ENCODE measurements at places on chromosomes 5 and 9.

GRCh38 chr9:125447202-125447802 is 185.7 kb downstream of the GAPVD1 start:
- DNase-seq, result no peak

GRCh38 chr5:152271420-152271819 is 133.7 kb downstream of the NMUR2 start:
- peak; percentile 35 for DNase-seq

- DNase-seq, result no peak
Measured at GRCh38 chr5:98750693-98751092, 22.8 kb upstream of the RGMB start.

DNA sequence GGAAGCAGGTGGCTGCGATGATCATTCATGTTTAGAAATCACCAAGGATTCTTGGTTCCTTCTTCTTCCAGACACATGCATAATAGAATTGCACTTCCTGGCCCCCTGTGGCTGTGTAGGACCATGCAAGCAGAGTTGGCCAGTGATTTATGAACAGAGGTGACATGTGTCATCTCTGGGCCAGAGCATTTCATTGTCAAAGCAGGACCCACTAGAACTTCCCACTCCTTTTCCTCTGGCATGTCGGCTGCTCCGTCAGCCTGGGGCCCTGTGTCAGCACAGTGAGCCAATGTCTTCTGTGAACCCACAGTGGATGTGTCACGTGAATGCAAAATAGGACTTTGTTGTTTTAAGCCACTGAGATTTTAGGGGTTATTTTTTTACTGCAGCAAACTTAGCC is 59.2 kb downstream of the HSD17B3 start:
- DNase-seq, result no peak

- DNase-seq, result no peak
Measured at GRCh38 chr9:136229096-136230065, 16.2 kb downstream of the QSOX2 start.

GRCh38 chr9:37902796-37903646 is 906 bp downstream of the SLC25A51 start:
- DNase-seq, result no peak

- DNase-seq, result no peak
Measured at GRCh38 chr9:88164850-88165249, 26.6 kb upstream of the SPATA31C2 start.

- DNase-seq, result no peak
Measured at GRCh38 chr5:132100672-132101261, 27.2 kb downstream of the CSF2 start.

- no peak for DNase-seq
Measured at GRCh38 chr5:133945568-133945967, 22.9 kb downstream of the C5orf15 start.

DNA sequence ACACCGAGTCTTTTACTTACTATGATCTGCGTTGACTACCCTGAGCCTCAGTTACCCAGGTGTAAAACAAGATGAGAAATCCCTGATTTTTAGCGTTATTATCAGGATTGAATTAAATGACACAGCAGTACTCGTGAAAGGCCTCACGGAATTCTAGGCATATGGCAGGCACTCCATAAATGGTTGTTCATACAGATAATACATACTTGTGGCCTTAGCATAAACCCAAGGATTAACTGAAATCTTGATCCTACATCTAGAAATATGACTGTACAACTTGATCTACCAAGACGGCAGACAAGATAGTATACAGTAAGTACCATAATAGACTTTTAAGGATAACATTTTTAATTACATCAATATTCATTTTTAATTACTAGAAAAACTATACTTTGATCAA is 409.8 kb downstream of the BNC2 start:
- DNase-seq, result no peak

DNA sequence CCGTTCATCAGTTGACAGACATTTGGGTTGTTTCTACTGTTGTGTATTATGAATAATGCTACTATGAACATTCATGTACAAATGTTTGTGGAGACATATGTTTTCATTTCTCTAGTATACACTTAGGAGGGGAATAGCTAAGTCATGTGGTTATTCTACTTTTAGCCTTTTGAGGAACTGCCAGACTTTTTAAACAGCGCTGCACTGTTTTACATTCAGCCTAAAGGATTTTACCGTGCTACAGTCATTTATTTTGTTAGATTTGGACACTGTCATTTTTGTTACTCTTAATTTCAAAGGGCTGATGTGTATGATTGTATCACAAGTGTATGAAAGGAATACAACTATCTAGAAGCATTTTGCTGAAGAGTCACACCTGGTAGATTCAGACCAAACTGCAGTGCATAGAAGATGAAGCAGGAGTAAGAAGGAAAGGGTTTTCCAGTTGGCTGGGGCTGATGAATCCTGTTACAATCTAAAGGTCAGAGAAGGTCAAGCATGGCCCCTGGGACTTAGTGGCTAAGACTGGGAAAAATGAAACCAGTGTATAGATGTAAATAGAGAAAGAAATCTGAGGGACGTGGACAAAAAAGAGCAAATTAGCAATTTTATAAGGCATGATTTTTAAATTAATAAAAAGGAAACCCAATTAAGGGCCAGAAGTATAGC is 509.7 kb downstream of the PSAT1 start:
- DNase-seq, result no peak

- no peak for DNase-seq
Measured at GRCh38 chr9:130685104-130685503, 8.5 kb upstream of the EXOSC2 start.

DNA sequence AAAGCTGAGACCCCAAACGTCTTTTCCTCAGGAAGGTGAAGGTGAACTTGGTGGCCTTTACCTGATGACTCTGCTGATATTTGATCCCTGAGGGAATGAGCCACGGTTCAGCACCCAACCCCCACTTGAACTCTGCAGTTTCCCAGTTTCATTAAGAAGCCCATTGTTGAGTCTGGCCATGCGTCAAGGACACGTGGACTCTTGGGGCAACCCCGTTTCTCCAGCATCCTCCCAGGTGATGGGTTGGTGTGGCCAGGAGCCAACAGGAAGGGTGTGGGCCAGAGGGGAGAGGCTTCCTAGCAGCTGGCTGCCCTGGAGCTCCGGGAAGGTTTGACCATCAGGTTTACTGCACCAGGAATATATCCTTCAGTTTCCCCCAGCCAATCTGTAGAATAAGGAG is 59.5 kb upstream of the GNE start:
- DNase-seq, result no peak

DNA sequence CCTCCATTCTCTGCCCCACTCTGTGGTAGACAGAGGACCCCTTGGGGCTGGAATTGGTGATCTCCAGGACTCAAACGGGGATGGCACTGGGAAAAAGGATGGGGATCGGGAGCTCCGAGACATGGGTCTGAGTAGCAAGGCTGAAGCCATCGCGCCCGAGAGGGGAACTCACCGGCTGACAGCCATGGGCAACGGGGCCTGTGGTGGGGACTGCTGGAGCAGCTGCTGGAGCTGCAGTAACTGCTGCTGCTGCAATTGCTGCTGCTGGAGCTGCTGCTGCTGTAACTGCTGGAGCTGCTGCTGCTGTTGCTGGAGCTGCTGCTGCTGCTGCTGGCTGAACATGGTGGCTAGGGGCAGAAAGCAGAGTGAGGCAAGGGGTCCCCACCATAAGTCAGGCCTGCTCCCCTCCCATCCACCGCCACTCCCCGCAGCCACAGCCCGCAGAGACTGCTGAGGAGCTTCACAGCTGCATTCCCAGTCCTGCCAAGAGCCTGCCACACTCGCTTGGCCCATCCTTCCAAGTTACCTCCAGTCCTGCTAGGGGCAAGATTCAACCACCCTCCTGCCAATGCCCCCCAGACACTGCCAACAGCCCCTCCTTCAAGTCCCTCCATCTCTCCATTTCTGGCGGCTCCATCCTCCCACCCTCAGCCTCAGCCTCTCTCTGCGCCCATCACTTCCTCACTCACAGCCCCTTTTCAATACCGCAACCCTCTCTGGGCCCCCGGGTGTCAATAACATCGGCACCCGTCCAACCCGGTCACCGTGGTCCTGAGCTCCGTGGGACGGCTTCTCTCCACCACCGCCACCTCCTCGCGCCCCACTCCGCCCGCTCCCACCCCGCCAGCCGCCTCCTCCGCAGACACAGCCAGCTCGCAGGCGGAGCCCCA is 611 bp downstream of the CIZ1 start:
- no peak for DNase-seq

DNA sequence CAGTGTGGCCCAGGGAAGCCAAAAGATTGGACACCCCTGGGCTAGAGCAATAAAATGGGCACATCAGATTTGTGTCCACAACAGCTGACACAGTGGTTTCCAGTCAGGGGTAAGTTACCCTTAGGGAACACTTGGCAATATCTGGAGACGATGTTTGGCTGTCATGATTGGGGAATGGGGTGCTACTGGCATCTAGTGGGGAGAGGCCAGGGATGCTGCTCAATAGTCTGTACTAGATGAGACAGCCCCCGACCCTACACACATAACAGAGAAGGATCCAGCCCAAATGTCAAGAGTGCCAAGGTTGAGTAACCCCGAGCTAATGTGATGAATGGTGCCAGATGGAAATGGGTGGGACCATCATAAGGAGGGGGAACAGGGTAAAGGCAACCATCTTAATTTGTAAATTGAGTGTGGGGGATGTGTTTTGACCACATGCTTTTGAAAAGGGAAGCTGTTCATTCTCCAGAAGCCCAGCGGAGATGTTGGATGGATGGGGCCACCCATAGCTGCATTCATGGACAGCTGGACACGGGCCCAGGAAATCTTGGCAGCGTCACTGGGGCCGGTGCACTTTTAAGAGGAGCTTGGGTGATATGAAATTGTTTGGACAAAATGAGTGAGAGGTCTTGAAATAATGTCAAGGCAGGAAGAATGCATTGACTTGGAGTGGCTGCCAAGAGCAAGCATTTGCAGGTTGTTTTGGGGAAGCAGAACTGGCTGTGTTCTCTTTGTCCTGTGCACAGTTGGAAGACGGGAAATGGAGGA is 33.4 kb downstream of the SYK start:
- DNase-seq, result peak; percentile 70

- no peak for DNase-seq
Measured at GRCh38 chr5:57853929-57854697, 371.5 kb upstream of the ACTBL2 start.

GRCh38 chr5:64883912-64884311 is 115.2 kb downstream of the CWC27 start:
- DNase-seq, result no peak

DNA sequence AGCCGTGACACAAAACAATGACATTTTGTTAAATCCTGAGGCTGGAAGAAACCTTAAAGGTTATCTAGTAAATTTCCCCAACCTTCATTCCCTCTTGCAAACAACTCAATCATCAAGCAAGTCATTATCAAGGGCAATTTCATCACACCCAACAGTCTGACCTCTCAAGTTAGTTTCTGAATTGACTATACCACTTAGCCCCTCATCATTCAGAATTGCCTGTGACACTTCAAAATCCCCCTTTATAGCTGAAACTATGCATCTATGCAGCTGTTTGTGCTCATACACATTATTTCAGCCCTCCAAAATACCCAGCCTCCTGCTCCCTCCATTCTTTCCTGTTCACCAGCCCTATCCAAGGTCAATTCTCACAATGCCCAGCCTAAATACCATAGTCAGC is 24.6 kb downstream of the LPAR1 start:
- no peak for DNase-seq

DNA sequence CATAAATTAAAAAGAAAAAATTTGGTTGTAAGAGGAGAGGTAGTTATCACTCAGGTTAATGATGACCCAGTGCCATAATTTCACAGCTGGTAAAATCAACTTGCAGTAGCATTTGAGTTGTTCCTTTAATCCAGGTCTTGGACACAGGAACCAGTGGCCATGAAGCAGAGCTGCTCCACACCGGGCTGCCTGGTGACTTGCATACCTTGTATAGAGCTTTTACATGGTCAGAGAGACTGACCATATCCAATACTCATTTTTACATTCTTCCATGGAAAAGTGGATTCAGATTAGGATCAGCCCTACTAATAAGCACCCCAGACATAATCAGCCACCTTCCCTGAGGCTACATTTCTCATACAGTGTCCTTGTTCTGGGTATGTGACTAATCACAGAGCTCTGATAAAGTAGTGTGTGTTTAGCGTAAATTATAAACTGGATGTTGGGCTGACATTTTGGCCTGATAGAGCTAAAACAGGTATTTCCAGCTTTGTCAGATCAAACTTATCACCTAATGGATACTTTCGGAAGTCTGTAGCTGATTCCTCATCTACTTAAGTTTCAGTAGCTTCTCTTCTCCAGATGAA is 77.0 kb upstream of the ZSWIM6 start:
- no peak for DNase-seq

- DNase-seq, result no peak
Measured at GRCh38 chr5:53942724-53943123, 367.6 kb downstream of the ARL15 start.

- DNase-seq, result no peak
Measured at GRCh38 chr9:89408628-89409101, 89.2 kb downstream of the SEMA4D start.

DNA sequence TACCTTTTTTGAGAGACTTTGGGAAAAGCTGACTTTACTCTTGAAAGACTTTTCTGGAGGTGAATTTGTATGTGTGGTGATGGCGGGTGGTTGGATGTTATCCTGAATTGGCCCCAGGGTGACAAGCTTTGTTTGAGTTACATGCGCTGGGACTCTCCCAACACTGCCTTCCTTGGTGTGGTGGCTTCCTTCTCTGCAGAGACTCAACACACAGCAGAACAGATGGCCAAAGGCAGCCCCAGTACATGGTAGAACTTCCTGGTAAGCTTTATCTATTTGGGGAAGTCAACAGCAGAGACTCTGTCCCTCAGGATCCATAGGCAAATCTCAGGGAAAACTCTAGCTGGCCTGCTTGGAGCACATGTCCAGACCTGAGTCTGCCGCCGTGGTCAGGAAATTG is 18.1 kb downstream of the C1QTNF2 start:
- DNase-seq, result no peak

DNA sequence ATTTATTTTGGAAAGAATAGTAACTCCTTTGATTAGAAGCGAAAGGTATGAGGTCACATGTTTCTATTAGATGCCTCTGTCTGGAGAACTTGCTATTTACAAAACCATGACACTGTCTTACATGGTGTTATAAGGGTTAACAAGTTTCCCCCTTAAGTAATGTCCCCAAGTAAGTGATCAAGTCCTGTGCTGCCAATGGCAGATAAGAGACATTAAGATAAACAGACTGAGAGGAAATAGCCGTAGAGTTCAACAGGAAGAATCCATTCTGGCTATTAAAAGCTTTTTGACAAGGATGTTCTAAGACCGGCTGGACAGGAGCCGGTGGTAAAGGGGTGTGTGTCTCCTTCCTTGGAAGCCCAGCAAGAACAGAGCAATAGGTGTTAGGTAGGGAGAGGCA is 257.5 kb downstream of the GADD45G start:
- no peak for DNase-seq

DNA sequence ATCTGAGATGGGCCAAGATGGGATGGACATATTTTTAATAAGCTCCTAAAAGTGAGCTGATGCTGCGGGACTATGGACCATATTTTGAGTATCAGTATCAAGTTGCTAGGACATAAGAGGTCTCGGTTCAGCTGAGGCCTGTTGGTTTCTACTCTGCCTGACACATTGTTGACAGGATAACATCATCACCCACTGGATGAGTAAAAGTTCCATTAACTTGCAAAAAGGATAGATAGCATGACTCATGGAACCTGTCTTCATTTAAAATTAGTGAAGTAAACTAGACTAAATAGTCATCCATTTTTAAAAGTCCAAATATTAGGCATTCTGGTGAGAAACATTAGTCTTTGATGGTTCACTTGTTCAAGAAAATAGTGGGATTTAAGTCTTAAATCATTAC is 33.3 kb downstream of the PARP8 start:
- DNase-seq, result no peak

- no peak for DNase-seq
Measured at GRCh38 chr5:130520211-130520610, 615.9 kb downstream of the CHSY3 start.

GRCh38 chr5:120677481-120677880 is 213.4 kb downstream of the PRR16 start:
- DNase-seq, result no peak

- no peak for DNase-seq
Measured at GRCh38 chr5:1107167-1108022, 4.5 kb downstream of the SLC12A7 start.
